ENCODE measurements at places on chromosomes 16 and 17.

DNA sequence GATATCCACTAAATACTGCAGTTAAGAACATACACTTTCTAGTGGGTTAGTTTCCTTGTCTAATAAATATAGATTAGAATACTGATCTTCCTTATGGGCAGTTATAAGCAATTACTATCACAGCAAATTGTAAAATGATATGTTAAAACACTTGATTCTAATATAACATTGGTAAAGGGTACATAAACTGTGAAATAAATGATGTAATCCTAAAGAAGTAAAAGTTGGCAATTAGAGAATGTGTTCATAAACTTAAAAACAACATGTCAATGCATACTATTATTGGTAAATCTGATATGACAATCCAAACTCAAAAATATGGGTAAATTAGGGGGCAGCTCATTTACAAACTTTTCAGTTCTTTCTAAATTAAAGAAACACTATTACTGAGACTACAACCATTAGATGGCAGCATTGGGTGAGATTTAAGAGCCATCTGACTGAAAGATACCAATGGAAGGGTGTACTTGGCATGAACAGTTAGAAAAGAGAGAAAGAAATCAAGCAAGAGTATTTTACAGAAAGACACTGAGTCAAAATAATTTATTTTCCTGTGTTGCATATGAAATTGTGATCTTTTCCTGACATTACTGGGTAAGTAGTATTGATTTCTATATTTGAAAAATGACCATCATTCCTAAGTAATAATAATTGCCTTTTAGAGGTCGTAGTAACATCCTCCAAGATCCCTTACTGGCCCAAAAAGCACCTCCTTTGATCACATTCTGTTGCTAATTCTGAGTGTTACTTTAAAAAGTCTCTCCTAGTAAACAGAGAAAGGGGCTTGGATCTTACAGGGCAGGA, 119.6 kb downstream of the SPAG9 start:
- peak; percentile 89 for DNase-seq

- DNase-seq: no peak
Observed at GRCh38 chr17:9645851-9646545, 681 bp downstream of the USP43 start.

- DNase-seq: no peak
Observed at GRCh38 chr16:85936816-85937215, 37.9 kb downstream of the IRF8 start.

DNA sequence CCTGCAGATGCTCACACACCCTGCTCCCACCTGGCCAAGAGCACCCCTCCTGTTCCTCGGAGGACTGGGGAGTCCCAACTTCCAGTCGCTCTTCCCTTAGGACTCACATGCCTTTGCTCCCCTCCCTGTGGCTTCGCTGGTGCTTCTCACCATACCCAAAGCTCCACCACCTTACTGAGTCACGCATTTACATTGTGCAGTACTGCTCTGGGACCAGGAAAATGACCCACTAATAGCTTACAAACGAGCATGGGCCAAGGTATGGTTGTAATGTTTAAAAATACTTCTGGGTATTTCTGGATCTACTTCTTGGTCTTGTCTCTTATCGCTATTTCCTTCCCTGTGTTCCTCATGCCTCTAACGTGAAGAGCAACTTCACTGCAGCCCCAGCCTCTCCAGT, 41.0 kb upstream of the CDRT4 start:
- no peak for DNase-seq

GRCh38 chr16:81520560-81521135, 76.0 kb downstream of the CMIP start:
- no peak for DNase-seq

- no peak for DNase-seq
Observed at GRCh38 chr17:35968520-35969054, 12.7 kb downstream of the CCL16 start.

- DNase-seq: no peak
Observed at GRCh38 chr16:35752012-35752772, 2292.8 kb downstream of the TP53TG3F start.

GRCh38 chr16:57608462-57609113, 19.8 kb upstream of the ADGRG1 start:
- no peak for DNase-seq

DNA sequence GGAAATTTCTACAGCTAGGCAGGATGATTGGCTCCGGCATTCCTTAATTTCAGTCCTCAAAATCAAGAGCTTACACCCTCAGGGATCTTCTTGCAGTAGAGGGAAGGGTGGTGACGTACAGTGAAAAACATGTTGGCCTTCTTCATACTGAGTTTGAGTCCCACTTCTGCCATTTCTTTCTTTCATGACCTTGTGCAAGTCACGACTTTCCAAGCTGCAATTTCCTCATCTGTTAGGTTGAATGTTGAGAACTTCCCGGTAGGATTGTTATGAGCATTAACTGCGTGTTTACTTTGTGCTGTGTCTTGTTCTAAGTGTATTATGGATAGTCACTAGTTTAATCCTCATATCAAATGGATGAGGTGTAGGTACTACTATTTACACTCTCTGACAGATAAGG, 7.9 kb downstream of the SENP3 start:
- DNase-seq: no peak

DNA sequence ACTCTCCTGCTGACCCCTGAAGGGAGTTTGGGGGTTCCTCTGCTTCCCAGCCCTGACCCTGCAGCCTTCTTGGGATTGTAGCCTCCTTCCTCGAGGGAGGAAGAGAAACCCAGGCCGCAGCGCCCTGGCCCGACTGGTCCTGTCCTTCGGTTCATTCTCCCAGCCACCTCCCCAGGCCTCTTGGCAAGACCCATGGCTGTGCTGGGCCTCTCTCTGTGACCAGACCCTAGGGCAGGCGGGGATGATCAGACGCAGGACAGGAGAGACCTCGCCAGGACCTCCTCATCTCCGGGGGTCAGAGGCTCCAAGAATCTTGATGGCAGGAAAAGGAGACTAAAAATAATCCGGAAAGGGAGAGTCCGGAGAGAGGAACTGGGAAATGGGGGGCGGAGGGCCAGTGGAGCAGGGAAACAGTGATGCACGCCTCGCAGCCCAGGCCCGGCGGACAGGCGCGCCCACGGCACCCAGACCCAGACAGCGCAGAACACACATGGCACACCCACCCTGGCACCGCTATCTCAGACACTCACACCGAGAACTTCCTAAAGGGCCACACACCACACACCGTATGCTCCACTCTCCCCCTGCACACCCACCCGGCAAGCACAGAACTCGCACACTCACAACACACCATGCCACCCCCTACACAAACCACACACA, 1.2 kb downstream of the ARHGEF15 start:
- no peak for DNase-seq

GRCh38 chr16:24667244-24667764, 62.1 kb upstream of the TNRC6A start:
- DNase-seq: peak; percentile 25

GRCh38 chr16:76232704-76233103, 44.5 kb upstream of the CNTNAP4 start:
- DNase-seq: no peak

- no peak for DNase-seq
Observed at GRCh38 chr16:64991001-64991400, 130.9 kb downstream of the CDH11 start.

GRCh38 chr17:1153795-1154546, 25.8 kb downstream of the ABR start:
- no peak for DNase-seq
